ENCODE measurements at places on chromosomes 2 and 18.

DNA sequence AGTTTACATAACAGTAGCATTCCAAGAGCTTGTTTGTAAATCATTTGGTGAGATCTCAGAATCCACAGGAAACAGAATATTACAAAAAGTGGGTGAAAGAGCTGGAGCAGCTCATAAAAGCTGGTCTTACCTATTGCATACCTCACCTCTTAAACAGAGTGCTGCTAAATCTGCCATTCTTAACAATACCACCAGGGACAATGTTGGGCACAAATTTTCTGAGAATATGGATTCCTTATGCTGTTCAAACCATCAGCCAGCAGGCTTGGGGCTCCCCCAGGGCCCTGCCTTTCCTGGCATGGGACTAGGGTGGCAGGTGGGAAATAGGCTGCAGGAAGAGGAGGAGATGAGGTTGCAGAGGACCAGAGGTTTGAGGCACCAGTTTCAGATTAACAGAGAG is 55.6 kb downstream of the TGFA start:
- no peak for DNase-seq

- no peak for DNase-seq
Observed at GRCh38 chr18:31206071-31206470, 43.4 kb upstream of the DSC1 start.

- DNase-seq = no peak
Observed at GRCh38 chr2:171178993-171179392, 18.3 kb upstream of the TLK1 start.

DNA sequence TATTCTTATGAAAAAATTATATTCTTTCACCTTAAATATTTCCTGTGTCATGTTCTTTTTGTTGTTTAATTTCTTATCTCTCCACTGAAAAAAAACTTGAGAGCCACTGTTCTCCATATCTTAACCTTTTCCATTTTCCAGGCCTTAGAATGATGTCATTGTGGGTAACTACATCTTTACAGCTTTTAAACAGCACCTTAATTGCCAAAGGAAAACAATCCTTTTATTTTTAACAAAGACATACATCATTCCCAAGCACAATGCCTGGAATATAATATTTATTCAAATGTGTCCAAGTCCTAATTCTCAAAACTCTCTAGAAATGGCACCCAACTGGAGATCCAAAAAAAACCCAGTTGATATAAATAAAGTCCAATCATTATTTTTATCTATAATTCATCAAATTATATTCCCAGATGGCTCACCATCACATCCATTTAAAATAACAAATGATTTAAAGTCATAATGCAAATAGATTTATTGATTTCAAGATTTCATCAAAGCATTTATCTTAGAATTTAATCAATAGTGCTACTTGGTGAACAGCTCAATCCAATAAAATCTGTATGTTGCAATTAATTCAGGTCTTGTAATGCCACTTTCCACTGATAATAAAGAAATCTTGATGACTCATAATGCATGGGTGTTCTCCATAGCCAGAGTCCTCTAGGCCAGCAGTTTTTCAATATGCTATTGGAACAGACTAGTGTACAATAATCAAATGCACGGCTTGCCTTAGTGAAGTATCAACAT is 107.1 kb upstream of the MAPRE2 start:
- no peak for DNase-seq

DNA sequence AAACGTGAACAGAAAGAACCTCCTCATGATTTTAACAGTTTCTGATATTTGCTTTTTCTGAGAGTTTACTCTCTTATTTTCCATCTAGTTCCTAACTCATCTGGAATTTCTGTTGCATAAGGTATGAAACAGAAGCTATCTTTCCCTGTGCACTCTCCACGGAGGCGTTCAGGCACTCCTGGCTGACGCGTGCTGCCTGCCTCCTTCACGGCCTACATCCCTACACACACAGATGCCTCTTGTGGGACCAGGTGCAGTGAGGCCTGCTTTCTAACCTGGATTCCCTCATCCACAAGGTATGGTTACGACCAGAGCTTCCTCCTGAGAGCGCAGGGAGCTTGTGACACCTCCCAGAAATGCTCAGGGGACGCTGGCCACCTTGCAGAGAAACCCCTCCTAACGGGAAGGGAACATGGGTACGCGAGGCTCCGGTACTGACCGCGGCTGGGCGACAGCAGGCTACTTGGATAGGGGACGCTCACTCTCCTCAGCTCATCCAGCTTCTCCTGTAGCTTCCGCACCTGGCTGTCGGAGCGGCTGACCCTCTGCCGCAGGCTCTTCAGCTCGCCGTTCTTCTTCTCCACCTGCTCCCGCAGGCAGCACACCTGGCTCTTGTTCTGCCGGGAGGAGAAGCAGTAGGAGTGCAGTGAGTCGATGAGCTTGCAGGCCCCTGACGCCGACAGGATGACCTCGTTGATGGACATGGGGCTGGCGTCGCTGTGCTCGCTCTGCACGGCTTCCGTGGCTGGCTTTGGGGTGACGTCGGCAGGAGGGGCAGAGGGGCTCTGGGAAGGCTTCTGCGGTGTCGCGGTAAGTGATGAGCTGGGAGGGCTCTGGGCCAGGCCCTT is 4.3 kb downstream of the THAP4 start:
- no peak for DNase-seq

GRCh38 chr2:80302314-80303005 is 2.1 kb downstream of the LRRTM1 start:
- no peak for DNase-seq
